ENCODE measurements at places on chromosomes 4 and X.

DNA sequence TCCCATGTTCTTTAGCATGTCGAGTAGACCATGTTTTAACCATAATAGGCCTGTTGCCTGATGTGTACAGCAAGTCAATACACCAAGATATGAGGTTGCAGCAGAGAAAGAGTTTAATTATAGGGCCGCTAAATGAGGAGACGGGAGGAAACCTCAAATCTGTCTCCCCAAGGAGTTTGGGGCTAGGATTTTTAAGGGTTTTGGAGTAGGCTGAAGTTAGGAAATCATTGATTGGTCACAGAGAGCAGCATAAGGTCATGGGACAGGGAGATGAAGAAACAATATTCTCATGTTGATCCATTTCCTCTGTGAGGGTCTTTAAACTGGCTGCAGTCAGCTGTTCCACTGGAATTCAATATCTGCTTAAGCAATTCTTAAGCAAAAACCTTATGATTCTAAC, 160.2 kb upstream of the GALNT7 start:
- DNase-seq = no peak

DNA sequence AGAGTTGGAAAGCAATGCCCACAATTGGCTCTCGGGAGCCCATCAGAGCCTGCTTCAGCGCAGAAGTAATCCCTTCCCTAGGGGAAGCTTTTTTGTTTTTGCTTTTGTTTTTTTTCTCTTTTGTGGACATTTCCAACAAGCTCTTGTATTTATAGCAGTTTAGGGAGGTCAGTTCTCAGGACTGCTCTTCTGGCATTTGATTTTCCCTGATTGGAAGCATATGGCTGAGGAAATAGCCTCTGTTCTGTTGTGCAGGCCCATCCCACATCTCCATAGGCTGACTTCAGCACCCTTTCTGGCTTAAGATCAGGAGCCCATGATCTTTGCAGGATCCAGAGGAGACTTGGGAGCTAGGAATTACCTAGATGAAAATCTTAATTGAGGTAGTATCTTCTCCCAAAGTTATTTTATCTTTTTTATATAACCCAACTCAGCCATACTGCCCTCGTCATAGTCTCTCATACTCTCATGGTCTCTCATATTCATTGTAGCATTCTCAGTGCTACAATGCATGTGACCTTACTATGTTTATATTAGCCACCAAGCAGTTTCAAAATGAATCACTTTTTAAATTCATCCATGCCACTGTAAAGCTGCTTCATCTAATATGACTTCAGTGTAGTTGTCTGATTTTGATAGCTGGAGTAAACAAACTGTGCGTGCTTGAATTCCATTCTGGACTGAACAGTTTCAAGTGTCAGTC, 16.7 kb downstream of the PAGE4 start:
- no peak for DNase-seq

DNA sequence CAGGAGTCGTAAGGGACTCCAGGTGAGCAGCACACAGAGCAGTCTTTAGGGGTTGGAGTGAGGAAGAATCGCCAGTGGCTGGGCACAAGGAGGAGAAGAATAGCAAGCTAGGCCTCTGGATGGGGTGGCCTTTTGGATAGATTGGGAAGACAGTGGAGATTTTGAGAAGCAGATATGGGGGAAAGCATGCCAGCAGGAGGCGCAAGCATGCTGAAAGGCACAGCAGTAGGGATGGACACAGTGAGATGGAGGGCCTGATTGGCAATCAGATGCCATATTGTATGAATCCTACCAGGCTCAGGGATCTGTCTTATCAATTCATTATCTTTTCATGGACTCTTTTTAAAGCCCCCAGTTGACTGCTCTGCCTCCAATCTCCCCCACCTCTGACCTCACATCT, 60.4 kb upstream of the MAGEA4 start:
- DNase-seq = no peak

- DNase-seq = no peak
Observed at GRCh38 chr4:110489901-110490508, 14.1 kb downstream of the ENPEP start.

- DNase-seq = no peak
Observed at GRCh38 chrX:122641136-122641535, 542.9 kb upstream of the GRIA3 start.

DNA sequence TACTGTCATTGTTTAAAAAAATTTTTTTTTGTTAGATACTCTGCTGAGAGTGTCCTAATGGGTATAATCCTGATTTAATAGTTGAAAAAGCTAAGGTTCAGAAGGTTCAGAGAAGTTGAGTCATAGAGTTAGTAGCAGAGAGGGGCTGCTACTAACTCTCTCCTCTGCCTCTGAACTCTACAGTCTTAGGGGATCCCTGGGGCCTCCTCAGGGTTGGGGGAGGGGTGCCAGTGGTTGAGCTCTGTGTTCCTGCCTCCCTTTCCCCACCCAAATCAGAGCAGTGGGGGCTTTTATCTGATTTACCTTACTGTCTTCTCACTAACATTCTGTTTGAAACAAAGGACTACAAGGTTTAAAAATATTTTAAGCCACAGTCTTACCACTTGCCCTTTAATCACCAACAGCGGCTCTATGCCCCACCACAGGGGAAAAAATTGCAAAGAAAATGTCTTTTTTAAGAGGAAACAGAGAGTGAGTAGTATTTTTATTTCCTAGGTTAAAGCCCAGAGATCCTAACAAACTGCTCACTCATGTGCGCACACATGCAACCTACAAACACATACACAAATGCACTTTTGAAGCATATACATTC, 102.2 kb upstream of the ATP6AP2 start:
- DNase-seq = no peak
